ENCODE measurements at places on chromosomes 7 and 10.

DNA sequence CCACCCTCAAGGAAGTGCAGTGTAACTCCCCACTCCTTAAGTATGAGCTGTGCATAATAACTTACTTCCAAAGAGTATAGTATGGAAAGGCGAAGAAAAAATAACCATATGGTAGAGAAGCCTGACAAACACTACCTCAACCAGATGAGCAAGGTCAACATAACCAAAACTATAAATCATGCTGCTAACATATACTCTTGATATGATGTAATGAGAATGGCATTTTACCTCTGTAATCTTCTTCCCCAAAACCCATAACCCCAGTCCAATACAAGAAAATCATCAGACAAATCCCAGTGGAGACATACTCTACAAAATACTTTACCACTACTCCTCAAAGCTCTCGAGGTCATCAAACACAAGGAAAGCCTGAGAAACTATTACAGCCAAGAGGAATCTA, 15.8 kb downstream of the OSBPL3 start:
- no peak for DNase-seq

DNA sequence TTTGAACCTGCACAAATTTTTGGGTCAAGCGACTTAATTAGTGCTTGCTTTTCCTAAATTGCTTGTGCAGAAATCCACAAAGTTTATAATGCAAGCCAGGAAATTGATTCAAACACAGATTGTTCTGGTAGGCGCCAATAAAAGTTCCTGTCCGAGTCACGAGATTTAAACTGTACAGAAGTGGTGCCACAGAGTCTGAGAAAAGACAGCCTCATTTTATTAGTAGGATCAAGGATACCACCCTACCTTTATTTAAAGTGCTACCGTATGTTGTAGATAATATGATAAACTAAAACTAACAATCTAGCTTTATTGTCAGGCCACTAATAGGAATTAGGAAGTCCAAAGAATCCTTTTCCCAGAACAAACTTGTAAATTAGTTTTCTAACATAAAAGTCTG, 696.7 kb downstream of the TNS3 start:
- no peak for DNase-seq

DNA sequence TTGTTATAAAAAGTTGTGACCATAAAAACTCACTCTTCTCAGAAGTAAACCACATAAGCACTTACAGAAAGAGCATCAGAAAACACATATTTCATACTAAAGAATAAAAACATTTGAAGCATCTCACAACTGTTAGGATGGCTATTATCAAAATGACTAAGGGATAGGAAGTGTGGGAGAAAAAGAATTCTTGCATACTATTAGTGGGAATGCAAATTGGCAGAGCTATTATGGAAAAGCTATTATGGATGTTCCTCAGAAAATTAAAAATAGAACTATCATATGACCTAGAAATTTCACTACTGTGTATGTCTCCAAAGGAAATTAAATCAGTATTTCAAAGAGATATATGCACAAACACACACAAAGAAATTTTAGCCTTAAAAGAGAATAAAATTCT, 25.2 kb upstream of the POT1 start:
- no peak for DNase-seq

- DNase-seq = no peak
Measured at GRCh38 chr7:143013473-143013872, 13.5 kb downstream of the OR9A2 start.

Measured in NCI-H146 (cell line).